Lung microvascular endothelial cell (primary cell): ENCODE measurements at places on chromosomes 2 and 18. TPM values are rescaled to one million over a fixed set of nuclear protein-coding genes. Genes with fewer than 3 reads are reported as not detected.
A peak's percentile ranks its signal among the peaks of the same experiment; 100 is the strongest.

Gene RAX
- total RNA-seq, result not detected in 2 replicates

Gene ODC1
- 35.5 and 47.3 TPM in 2 replicates for total RNA-seq

Gene RAB10
- 39.2 and 47.0 TPM in 2 replicates for total RNA-seq

- DNase-seq, result no peak
Observed at GRCh38 chr2:70261501-70261900, 3.6 kb downstream of the PCYOX1 start.

GRCh38 chr2:216206041-216206703 lies 97.0 kb downstream of the XRCC5 start:
- DNase-seq, result no peak

DNA sequence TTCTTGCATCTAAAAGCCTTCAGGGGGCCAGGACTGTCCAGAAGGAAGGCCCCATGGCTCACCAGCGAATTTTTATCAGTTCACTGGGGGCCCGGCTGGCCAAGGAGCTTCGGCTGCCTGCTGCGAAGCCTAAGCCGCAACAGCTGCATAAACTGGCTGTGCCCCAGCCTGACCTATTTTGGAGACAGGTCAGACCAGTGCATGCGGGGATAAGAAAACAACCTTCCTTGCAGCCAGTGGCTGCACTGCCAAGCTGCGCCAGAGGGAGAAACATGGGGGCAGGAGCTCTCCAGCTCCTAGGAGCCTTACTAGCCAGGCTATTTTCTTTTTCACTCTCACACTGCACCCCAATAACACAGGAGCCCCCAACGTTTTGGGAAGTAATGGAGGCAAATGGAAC lies 15.2 kb downstream of the PAX3 start:
- DNase-seq, result no peak

GRCh38 chr2:112184121-112184520 lies 45.9 kb downstream of the FBLN7 start:
- no peak for DNase-seq

DNA sequence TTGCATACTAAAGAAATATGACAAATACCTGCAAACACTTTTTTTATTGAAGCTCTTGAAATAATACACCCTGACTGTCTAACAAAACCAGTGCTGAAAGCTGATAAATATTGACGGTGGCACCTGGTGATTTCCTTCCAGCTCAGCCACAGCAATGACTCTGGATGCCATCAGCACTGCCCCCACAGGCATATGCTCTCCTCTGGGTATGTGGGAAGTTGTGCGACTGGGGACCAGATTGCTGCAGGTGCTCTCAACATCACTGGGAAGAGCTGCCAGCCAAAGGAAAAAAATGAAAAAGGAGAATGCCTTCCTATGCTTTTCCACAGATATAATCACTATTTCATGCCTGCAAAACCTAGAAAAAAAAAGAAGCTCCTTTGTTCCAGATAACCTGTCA lies 141.5 kb downstream of the PIGN start:
- no peak for DNase-seq

DNA sequence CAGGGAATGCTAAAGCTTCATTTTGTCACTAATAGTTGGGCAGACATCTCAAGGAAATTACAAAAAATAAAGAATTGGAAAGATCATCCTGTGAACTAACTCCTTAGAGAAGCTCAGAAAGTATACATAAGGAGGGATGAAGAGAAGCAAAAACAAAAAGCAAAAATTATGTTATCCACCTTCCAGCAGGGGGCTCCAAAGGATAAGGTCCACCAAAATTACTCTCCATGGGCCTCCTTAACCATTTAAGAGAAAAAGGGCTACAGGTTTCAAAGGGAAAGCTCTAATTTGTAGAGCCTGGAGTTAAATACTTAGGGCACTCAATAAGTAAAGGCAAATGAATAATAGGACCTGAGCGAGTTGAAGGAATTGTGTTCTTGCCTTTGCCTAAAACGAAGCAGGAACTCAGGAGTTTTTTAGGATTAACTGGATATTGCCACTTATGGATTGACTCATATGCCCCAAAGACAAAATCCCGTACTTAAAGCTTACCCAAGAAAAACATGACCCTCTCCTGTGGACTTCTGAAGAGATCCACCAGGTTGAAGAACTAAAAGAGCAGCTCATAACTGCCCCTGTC lies 1167.9 kb downstream of the DSC3 start:
- peak; percentile 13 for DNase-seq

DNA sequence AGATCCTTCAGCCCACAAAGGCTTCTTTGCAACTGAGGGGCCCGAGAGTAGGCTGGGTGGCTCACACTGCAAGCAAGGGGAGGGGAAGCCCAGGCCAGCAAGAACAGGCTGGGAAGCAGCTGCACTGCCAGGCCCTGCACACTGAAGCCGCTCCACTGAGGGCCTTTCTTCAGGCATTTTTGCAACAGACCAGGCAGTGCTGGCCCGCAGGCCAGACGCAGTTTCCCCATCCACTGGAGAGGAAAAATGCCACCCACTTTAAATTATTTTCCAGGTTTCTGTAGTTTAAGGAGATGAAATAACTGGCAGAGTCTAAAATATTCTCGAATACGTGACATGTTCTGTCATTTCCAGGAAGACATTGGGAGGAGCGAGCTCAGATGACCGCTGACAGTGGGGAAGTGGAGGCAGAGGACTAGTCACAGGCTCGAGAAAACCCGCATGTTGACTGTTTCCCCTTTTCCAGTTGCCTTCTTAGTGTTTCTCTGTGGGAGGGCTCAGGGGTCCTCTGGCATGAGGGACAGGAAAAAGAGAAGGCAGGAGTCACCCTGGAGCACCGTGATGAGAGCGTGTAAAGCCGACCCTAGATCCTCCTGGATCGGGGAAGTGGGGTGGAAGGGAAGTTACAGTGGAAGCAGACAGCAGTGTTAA lies 53.3 kb upstream of the B3GNT7 start:
- no peak for DNase-seq

DNA sequence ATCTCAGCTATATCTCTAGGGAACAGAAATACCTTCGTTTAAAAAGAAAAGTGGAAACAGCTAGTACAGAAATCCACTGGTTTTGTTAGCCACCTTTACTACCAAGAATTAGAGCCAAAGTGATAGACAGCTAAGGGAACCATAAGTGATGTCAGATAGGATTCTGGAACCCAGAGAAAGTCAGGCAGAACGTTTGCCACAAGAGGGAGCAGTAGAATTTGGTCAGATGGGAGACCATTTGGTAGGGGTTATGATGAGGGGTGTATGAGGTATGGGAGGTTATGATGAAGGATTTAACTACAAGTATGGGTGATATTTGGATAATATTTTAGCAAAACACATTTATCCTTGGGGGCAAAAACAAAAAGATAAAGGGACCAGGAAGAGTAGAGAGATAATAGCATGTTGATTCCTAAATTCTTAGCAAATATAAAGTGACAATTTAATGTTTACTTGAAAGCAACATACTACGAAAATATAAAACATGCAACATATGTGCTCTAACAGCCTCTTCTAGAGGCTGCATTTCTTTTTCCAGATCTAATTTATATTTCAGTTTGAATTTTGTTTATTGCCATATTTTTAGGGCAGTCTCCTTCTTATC lies 3.3 kb downstream of the SLC8A1 start:
- DNase-seq, result peak; percentile 44

GRCh38 chr2:116810071-116810470 lies 1004.4 kb upstream of the DDX18 start:
- DNase-seq, result no peak

GRCh38 chr2:37665604-37666362 lies 5.7 kb downstream of the CDC42EP3 start:
- DNase-seq, result no peak

- no peak for DNase-seq
Observed at GRCh38 chr2:24826773-24827145, 33.5 kb downstream of the CENPO start.
